ENCODE measurements at places on chromosomes 2 and 18.
A peak's percentile ranks its signal among the peaks of the same experiment; 100 is the strongest.

GRCh38 chr2:235779444-235779896 is 285.6 kb downstream of the AGAP1 start:
- DNase-seq: peak; percentile 77

GRCh38 chr18:24366328-24366727 is 31.3 kb downstream of the OSBPL1A start:
- no peak for DNase-seq

DNA sequence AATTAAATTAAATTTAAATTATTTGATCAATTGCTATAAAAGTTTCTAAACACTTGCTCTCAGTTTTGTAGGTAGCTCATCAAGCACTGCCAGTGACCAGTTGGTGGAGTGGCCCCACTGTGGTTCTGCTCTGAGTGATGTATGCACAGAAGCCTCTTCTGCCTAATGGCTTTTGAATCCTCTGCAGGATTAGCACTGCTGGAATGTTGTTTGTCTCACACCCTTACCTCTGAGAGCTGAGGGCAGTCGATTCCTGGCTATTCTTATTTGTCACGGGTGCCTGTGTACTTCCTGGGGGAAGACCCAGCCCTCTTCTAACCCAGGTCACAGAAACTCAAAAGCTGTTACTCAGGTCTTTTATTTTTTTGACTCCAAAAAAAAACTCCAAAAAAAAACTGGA is 9.5 kb downstream of the CAPN14 start:
- no peak for DNase-seq

DNA sequence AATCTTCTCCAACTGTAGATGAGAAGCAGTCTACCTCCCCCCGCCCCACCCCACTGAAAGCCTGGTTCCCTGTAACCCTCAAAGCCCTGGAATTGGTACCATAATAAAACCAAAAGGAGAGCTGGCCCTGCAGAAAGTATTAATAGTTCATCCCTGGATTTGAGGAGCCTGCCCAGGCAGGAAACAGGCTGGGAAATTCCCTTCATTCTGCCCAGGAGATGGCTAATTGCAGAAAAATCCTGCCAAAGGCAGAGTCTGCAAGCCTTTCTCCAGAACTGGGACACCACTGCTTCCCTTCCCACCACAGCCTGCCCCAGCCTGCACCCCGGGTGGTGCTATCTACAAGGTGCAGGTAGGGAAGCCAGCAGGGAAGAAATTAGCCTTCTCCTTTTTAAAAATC is 16.3 kb downstream of the GKN2 start:
- DNase-seq: no peak

- DNase-seq: no peak
Measured at GRCh38 chr2:191253476-191253875, 8.3 kb downstream of the MYO1B start.

- DNase-seq: no peak
Measured at GRCh38 chr2:85812094-85812735, 58.4 kb downstream of the ATOH8 start.

DNA sequence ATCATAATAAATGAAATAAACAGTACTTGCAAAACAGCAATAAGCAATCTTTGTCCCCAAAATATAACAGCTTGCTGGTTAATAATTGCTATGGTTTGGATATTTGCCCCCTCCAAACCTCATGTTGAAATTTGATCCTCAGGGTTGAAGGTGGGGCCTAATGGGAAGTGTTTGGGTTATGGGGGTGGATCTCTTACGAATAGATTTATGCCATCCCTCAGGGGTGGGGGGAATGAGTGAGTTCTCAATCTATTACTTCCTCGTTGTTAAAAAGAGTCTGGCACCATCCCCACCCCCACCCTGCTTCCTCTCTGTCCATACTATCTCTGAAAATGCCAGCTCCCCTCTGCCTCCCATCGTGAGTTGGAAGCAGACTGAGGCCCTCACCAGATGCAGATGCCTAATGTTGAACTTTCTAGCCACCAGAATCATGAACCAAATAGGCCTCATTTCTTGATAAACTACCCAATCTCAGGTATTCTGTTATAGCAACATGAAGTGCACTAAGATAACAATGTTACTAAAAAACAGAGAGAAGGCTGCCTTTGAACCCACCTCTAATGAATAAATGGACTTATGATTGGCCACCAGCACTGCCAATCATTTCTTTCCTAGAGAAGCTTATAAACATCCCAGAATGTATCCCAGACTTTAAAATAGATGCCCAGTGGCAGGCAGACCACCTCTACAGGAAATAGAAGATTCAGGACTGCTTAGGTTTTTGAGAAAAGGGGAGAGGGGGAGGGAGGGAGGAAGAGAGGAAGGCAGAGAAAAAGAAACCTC is 90.1 kb downstream of the ALPK2 start:
- no peak for DNase-seq

- no peak for DNase-seq
Measured at GRCh38 chr2:231665245-231666170, 42.8 kb upstream of the PTMA start.

DNA sequence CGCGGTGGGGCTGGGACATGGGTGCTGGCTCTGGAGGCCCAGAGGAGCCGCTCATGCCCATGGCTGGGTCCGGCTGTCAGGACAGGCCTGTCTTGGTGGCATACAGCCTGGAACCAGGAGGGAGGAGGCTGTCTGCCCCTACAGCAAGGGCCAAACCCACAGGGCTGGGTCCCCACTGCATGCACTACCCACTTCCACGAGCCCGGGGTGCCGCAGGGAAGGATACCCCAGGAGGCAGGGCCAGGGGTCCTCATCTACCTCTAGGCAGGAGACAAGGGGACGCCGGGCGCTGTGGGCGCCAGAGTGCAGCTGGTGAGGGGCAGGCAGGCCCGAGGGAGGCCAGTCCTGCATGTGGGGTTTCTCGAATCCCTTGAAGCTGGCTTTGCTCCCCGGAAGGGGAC is 95.1 kb upstream of the GPC1 start:
- no peak for DNase-seq

DNA sequence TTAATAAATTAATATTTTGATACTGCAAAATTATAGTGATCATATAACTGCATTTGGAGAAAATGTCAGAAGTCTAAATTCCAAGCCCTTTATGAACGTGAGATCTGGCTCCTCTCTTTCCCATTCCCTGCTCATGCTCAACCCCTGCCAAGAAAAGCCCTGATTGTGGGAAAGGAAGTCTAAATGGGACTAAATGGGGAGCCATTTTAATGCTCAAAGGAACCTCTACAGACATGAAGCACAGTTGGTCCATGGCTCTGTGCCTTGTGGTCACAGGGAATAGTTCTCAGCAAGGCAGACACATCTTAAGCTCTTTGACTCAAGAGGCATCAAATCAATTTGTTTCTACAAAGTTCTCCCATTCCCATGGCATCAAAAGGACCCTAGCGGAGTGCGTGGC is 29.3 kb upstream of the INSIG2 start:
- no peak for DNase-seq

DNA sequence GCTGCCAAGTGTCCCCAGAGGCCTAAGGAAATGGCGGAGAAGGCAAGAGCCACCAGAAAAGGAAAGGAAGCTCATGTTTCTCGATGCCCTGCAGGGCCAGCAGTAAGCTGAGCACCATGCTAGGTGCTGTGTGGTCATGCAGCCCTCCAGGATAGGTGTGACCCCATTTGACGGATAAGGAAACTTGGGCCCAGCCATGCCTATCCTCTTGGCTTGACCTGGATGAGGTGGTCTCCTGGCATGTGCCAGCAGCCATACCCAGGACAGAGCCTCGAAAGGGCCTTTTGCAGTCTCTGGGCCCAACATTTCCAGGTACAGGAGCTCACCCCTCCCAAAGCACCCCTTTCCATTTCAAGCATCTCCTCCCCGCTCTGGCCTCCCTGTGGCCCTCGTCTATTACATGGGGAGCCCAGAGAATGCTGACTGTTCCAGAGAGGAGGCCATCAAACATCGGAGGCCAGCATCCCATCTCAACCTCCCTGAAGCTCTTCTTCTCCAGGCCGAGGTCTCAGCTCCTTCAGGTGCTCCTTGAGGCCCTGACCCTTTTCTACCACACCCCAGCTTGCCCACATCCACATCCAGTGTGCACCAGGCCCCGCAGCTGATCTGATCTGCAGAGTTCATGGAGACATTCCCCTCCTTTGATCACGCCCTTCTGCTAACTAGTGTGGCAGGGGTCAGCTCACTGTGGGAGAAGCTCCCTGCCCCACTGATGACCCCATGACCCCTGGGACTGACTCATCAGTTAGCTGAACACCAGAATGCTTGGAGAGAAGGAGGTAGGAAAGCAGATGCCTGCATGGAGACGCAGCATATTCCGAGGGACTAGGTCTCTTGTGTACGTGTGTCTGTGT is 208.4 kb downstream of the TNS1 start:
- no peak for DNase-seq

DNA sequence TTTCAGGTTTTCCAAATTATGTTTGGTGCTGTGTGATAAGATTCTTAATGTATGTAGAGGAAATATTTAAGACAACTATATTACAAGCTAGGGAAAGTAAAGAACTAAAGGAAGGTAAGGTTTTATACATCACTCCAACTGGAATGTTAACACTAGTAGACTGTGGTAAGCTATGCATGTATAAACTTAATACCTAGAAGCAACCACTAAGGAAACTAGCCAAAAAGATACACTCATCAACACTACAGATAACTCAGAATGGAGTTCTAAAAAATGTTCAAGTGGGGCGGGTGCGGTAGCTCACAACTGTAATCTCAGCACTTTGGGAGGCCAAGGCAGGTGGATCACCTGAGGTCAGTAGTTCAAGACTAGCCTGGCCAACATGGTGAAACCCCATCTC is 37.8 kb upstream of the MALL start:
- DNase-seq: no peak

DNA sequence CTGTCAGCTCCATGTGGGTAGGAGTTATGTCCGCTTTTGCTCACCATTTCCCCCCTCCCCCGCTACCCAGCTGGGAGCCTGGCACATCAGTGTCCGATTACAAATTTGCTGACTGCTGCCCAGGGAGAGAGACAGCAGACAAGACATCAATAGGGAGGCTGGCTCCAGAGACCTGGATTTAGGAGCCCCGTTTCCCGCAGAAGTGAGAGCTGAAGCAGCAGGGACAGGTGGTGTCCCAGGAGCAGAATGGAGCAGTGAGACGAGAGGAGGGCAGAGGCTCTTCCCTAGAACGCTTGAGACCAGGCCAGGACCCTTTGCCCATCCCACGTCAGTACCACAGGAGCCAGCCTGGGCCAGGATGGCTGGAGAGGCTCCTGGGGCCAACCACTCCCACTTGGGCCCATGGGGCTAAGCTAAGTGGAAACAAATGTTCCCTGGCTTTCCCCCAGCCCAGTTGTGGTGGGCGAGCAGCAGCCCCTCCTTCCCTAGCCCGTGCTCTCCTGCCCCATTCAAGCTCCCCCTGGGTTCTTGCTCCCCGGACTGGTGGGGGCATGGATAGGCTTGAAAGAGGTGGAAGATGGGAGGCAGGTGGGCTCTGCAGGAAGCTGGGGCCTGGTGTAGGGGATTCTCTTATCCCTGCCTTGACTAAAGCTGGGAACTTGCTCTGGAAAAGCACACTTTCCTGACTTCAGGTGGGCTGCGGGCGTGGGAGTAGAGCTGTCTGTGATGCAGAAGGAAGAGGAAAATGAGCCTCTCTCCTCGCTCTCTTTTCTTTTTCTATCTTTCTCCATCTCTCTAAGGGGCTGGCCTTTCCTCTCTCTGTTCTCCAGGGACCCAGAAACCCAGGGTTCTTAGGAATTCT is 4.1 kb upstream of the WNT6 start:
- no peak for DNase-seq

GRCh38 chr18:49123431-49123830 is 172.7 kb upstream of the SMAD7 start:
- no peak for DNase-seq
